Kasumi-1 (cell line): ENCODE measurements at places on chromosomes 2 and 18.

DNA sequence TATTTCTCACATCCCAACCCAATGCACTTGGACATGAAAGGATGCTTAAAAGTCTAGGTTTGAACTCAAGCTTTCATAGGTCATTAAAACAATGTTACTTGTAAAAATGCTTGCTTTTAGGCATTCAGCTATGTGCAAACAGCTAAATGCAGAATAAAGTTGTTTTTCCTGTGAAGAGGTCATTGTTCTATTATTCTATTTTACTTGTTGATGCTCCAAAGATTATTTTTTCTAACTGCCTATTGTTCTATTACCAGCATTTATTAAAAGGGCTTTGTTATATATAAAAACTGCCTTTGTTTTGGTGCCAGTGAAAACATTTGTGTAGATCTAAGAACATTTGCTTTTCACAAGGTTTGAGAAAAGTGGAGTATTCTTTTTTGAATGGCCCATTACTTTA lies 49.4 kb downstream of the TMEM178A start:
- DNase-seq, result no peak

DNA sequence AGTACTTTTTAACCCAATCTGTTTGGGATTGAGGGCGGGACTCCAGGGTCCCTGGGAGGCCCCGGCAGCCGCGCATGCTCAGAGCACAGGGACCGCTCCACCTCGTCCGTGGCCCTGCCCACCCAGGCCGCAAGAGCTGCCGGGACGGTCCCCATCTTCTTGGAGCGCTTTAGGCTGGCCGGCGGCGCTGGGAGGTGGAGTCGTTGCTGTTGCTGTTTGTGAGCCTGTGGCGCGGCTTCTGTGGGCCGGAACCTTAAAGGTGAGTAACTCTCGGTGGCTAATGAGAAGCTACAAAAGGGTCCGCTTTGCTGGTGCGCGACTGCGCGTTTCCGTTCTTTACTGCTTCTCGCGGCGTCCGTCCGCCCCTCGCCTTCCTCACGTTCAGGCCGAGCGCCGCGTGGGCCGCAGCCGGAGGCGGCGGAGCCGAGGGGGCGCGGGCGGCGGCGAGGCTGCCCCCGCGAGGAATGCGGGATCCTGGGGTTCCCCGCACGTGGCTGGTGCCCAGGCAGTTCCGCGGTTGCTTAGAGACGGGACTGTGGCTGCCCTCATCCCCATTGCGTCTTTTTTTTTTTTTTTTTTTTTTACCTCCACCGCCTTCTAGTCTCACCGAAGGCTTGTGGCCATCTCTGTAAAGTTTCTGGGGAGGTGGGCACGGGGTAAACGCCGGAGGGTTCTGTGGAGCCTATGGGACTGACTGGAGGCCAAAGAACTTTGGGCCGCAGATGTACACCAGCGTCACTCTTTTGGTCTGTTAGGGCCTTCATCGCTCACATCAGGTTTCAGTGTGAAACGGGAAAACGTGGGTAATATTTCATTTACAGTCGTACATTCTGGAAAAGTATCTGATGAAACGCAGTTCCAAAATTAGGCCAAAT lies at the start of gene SSB:
SSB (plus strand) TSS at position 154 of the 875 bp plus-strand sequence. CDS start 2,090 bp downstream, outside the sequence.
- DNase-seq, result peak; percentile 95

- DNase-seq, result no peak
Observed at GRCh38 chr2:63124218-63124617, 73.6 kb downstream of the OTX1 start.

DNA sequence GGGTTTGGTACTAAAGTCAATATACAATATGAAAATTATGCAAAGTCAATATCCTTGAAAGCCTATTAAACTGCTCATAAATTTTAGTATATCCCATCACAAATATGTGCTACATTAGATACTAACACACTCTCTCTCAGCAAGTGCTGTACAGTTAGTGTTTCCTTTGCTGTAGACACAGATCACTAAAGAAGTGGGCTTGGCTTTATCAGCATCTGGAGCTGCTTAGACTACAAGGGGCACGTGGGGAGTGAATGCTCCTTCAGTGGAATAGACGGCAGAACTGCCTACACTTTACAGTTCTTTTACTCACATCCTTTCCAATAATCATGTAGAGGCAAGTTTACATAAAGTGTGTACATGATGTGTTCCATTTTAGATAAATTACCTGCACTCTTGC lies 26.0 kb upstream of the EFEMP1 start:
- DNase-seq, result no peak

DNA sequence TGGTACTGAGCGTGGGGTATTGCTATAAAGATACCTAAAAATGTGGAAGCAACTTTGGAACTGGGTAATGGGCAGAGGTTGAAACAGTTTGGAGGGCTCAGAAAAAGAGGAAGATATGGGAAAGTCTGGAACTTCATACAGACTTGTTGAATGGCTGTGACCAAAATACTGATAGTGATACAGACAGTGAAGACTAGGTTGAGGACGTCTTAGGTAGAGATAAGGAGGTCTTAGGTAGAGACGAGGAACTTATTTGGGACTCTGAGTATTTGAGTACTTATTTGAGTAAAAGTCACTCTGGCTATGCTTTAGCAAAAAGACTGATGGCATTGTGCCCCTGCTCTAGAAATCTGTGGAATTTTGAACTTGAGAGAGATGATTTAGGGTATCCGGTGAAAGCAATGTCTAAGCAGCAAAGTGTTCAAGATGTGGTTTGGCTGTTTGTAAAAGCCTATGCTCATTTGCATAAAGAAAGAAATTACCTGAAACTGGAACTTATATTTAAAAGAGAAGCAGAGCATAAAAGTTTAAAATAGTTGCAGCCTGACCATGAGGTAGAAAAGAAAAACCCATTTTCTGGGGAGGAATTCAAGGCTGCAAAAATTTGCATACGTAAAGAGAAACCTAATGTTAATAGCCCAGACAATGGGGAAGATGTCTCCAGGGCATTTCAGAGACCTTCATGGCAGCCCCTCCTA lies 219.6 kb downstream of the PDE1A start:
- DNase-seq, result no peak

DNA sequence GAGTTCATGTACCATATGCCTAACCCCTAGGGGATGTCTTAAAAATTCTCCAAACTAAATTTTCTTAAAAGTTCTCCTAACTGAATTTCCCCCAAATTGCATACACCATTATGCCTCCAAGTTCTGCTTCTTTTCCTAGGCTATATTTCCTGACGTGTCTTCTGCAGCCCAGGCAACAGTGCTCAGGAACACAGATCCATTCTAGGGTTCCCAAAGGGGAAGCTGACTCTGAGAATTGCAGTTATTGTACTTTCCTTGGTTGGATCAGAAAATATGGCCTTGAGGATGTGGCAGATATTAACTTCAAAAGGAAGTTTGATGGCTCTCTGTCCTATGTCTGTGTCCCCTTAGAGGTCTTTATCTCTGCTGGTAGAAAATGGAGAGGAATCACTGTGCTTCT lies 124.3 kb downstream of the TMEM17 start:
- no peak for DNase-seq

GRCh38 chr18:26685438-26686157 lies 137.2 kb upstream of the KCTD1 start:
- no peak for DNase-seq

DNA sequence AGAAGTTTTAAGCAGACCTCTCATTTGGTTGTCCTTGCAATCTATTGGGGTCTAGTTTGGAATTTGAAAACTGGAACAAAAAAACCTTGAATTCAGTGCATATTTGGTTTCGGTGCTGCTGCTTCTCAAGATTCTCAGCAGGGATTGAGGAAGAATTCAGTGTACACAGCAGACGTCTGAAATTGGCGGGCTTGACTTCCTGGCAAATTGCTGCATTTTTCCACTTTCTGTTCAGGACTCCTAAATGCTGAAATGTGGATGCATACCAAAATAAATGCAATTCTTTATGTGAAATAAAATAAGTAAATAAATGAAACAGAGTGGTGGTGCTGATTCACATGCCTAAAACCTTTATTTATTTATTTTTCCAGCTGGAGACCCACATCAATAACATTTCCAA lies 332.4 kb upstream of the KYNU start:
- no peak for DNase-seq

DNA sequence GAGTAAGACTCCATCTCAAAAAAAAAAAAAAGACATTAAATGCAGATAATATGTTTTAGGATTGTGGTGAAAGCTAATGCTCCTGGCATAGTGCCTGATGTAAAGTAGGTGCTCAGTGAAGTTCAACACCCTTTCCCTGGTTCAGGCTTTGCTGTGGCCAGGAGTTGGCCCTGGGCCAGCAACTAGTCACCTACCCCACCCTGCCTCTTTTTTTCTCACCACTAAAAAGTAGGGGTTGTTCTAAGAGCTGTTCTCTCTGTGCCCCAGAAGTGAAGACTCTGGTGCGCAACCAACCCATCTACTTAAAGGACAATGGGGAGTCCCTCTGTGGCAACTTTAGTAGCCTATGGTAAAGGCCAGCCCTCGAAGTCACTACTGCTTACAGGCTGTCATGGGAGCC lies 75.9 kb downstream of the DNMT3A start:
- no peak for DNase-seq

DNA sequence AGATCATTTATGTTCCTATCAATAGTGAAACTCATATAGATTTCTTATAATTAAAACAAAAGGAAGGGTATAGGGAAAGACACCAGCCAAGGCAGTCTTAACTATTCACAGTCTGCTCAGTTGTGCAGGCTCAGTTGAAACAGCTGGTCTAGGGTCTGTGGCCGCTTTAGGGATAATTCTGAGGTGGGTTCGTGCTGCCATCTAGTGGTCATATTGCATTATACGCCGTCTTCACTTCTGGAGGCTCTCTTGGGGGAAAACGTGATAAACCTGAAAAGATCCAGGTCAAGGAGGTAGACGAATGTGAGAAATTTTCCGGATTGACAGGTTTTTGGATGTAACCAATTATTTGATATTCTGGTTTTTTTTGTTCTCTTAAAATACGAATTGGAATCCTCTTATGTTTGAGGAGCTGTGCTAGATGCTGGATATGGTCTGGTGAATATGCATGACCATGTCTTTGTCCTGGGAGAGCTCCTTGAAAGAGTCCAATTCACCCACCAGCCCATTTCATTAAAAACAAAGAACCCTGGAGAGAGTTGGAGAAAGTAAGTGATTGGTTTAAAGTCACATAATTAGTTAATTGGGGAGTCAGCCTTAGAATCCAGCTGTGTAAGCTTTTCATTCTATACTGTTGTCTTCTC lies 492.4 kb downstream of the PLCL1 start:
- DNase-seq, result peak; percentile 75

DNA sequence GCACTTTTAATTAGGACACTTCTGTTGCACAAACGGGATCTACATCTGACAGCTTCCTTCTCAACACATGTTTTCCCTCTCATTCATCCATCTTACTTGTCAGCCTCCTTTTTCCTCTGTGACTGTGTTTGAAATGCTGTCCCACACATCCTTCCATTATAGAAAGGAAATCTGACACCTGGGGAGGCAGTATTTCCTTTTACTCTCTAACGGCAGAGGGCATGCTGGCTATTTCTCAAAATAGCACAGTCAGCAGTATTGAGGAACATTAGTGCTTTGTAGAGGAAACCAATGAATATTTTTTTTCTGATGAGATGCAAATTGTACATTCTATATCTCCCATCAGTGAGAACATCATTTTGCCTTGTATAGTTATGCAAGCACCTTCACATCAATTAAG lies 668.7 kb downstream of the SLC4A3 start:
- DNase-seq, result no peak

- no peak for DNase-seq
Observed at GRCh38 chr2:45936623-45936979, 285.1 kb downstream of the PRKCE start.
